ENCODE measurements at places on chromosomes 12 and 14. TPM values are rescaled to one million over a fixed set of nuclear protein-coding genes. Genes with fewer than 3 reads are reported as not detected.

Gene ARHGEF40
- total RNA-seq: 0.09 TPM

Gene FGF6
- total RNA-seq: not detected

Gene P2RX7
- 6.6 TPM for total RNA-seq

Gene DNAH10
- total RNA-seq: 0.16 TPM

Gene CSRP2
- total RNA-seq: 1.8 TPM

Gene TBC1D30
- total RNA-seq: 0.37 TPM

Gene RABGGTA
- 56.0 TPM for total RNA-seq

Gene TAS2R8
- not detected for total RNA-seq

Gene GARIN6
- total RNA-seq: not detected

Gene MMP17
- not detected for total RNA-seq

Gene ABCC9
- not detected for total RNA-seq

Data from activated CD4-positive, alpha-beta T cell treated with anti-CD3 and anti-CD28 coated beads for 36 hours (primary cell).